Hepatocyte (in vitro differentiated cells): ENCODE measurements at places on chromosomes 4 and X. TPM values are rescaled to one million over a fixed set of nuclear protein-coding genes. Genes with fewer than 3 reads are reported as not detected.
A peak's percentile ranks its signal among the peaks of the same experiment; 100 is the strongest.

GRCh38 chr4:163672751-163673150 is 178.3 kb downstream of the TMA16 start:
- DNase-seq = no peak

FABP2 gene
- total RNA-seq = 6.3 and 10.7 TPM in 2 replicates

- DNase-seq = peak; percentile 52
Measured at GRCh38 chr4:165369522-165369921, 9.3 kb upstream of the CPE start.

BMPR1B gene
- 3.3 TPM in 2 replicates for total RNA-seq
